ENCODE measurements at places on chromosomes 5 and 9. TPM values are rescaled to one million over a fixed set of nuclear protein-coding genes. Genes with fewer than 3 reads are reported as not detected.

Gene EXOSC2
- total RNA-seq: 22.3 TPM

Gene MARCOL
- total RNA-seq: not detected

DNA sequence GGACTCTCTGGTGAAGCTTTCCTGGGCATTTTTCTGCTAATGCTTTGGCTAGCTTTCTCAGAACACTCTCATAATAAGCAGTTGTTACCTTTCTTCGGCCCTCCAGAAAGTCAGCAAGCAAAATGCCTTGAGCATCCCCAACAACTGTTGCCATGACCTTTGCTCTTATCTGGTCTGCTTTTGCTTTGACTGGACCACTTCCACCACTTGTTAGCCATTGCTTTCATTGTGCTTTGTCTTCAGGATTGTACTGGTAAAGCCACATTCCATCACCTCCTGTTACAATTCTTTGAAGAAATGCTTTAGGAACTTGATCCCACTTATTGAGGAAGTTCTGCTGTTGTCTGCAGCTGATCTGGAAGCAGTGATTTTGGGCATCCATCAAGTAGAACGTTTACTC, 35.7 kb downstream of the RAD50 start:
- DNase-seq: no peak

DNA sequence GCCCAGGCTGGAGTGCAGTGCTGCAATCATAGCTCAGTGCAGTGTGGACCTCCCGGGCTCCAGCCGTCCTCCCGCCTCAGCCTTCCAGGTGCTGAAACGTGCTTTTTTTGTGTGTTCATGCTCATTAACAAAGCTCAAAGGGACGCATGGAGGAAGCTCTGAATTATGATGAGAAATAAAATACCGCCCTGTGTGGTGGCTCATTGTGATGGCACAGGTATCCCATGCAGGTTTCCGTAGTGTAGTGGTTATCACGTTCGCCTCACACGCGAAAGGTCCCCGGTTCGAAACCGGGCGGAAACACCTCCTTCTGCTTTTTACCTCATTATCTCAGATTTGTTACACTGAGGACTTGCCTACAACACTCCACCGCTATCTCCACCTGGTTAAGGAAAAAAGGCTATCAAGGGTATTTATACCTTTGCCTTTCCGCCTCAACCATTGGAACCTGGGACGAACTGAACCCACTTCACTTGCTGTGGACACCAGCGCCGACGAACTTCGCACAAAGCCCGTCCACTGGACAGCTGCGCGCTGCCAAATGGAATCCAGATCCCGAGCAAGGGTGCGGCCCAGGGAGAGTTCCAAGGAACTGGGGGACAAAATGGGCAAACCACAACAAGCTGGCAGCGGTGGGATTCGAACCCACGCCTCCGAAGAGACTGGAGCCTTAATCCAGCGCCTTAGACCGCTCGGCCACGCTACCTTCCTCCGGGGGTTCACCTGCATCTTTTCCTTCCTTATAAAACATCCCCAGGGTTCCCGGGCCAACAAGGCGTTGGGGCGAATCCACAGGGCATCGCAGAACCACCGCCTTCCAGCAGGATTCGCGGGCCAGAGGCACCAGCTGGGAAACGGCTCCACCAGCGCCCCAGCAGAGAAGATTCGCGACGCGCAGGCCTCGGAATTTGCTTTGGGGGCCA, 26.3 kb downstream of the OR2V2 start:
- DNase-seq: no peak

Measured in adrenal gland (tissue), 19 donors.